ENCODE measurements at places on chromosomes 3 and 15.

DNA sequence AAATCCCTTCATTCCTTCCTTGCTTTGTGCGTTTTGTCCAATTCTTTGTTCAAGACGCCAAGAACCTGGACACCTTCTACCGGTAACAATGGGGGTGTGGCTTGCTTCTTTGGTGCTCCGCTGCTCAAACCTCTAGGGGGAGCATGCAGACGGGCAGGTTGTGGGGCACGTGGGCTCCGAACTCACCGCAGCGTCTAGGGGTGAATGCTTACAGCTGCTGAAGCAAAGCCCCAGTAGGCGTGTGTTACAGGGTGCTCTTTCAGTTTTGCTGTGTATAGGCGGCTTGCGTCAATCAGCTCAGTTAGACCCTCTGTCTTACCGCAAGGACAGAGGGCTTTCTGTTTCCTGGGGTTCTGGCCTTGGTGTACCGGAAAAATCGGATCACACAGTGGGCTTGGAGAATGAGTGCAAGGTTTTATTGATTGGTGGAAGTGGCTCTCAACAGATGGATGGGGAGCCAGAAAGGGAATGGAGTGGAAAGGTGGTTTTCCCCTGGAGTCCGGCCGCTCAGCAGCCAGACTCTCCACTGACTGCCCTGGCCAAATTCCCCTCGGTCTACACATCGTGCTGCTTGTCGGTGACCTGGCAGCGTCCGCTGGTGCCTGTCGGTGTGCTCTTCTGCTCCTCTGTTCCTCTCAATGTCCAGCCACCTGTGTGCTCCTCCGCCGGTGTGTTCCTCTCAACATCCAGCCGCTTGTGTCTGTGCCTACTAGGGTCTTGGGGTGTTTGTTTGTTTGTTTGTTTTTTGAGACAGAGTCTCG lies 1.2 kb upstream of the LRRC34 start:
- DNase-seq, result peak; percentile 28

DNA sequence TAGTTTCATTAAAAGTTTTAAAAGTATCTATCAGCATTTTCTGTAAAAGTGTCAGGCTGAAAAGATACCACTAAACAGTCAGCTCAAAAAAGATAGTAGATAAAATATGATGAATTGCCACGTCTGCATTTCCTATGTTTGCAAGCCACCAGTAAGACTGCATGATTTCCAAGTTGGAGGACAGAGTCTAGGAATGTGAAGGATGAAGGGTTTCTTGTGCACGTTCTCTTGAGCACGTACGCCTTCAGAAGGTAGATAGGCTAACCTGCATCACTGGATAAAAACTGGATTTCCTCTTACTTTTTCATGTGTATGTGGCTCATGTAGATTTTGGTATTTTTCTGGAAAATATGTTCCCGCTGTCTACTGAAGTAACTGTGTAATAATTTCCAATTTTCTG lies 9.9 kb upstream of the SEMA6D start:
- no peak for DNase-seq

- peak; percentile 42 for DNase-seq
Observed at GRCh38 chr3:53624061-53624857, 129.8 kb downstream of the CACNA1D start.

- DNase-seq, result no peak
Observed at GRCh38 chr15:56205061-56205876, 38.4 kb downstream of the RFX7 start.

GRCh38 chr3:5292512-5292911 lies 105.0 kb downstream of the EDEM1 start:
- DNase-seq, result no peak

- no peak for DNase-seq
Observed at GRCh38 chr3:62051506-62051905, 321.8 kb downstream of the FEZF2 start.

DNA sequence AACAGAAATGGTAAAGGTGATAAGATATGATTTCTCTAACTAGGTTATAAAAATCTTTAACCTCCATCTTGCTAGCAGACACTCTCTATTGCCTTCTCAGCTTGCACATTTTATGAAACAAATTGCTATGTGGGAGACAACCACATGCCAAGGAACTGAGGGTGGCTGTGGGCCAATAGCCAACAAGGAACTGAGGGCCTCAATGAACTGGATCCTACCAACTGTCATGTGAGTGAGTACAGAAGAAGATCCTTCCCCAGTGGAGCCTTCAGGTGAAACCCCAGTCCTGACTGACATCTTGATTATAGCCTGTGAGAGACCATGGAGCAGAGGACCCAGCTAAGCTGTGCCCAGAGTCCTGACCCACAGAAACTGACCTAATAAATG lies 129.2 kb upstream of the LRIG1 start:
- no peak for DNase-seq

GRCh38 chr3:13584427-13584891 lies 35.5 kb downstream of the FBLN2 start:
- no peak for DNase-seq

GRCh38 chr15:57122080-57122840 lies 203.8 kb downstream of the TCF12 start:
- DNase-seq, result no peak

DNA sequence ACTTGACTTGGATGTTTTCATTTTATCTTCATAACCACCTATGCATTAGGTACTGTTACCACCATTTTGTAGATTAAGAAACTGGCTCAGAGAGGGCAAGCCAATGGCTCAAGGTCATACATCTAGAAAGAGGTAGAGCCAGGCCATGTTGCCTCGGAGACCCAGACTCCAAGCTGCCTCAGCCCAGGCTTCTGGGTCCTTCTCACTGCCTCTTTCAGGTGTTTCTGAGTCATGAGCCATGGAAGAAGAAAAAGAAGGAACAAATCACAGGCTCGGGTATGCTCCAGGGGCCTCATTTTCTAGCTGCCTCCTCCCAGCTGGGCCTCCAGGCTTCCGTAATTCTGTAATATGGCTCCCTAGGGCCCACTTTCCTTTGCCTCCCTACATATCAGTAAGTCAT lies 226.5 kb upstream of the TOPAZ1 start:
- DNase-seq, result no peak

GRCh38 chr15:96767703-96768434 lies 437.4 kb downstream of the NR2F2 start:
- DNase-seq, result no peak

- DNase-seq, result no peak
Observed at GRCh38 chr15:101545548-101546505, 56.3 kb upstream of the PCSK6 start.

- no peak for DNase-seq
Observed at GRCh38 chr15:35746121-35746520, 200.2 kb upstream of the DPH6 start.

DNA sequence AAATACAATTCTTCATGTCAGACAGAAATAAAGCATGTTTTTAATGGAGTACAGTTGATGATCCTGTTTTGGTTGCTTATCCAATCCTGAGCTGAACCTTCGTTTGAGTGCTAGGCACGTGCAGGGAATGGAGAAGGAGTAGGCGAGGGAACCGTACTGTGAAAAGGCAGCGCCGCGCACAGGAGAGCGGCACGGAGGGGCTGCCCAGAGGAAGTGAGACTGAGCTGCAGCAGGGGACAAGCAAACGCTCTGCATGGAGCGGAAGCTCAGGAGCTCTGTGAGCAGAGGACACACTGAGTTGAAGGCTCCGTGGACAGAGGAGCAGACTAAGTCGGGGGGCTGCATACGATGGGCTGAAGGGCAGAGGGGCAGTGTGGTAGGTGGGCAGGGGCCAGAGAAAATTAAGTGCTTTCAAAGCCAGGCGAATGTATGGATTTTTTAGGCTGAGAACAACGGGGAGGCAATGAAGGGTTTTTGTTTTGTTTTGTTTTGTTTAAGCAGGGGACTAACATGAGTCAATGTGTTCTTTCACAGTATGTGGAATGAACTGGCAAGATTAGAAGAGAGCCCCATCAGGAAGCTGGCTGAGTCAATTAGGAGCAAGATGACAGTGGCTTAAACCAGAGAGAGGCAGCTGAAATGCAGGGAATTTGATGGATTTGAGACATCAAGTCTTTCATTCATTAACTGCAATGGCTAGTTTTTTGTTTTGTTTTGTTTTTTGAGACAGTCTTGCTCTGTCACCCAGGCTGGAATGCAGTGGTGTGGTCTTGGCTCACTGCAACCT lies 23.8 kb upstream of the TM2D3 start:
- no peak for DNase-seq

DNA sequence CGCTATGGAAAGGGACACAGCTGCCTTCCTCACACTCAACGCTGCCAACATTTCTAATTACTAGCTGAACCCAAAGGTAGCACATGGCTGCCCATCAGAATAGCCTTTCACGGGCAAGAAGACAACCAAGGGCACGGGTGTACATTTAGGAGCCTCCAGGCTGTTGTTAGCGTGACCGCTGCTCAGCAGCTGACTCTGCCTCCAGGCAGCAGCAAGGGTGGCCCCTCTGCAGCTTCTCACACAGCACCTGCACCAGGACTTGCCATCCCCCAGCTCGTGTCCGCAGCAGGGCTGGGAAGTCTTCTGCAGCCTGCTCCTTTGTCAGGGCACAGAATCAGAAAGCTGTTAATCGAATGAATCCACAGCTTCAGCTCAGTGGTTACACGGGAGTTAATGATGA lies 146.8 kb downstream of the ADAMTS17 start:
- no peak for DNase-seq

DNA sequence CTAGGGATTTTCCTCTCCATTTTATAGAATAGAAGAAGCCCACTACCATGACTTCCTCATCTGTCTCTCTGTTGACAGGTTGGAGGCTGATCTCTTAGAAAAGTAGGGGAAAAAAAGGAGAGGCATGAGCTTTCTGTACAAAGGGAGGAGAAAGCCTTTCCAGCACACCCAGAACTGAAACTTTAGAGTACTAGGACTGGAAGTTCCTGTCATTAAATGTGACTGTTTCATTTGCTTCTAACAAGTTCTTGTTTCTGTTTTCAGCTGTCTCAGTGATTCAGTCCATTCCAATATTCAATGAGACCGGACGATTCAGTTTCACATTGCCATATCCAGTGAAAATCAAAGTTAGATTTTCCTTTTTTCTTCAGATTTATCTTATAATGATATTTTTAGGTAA lies 39.0 kb downstream of the INTS14 start:
- DNase-seq, result no peak

DNA sequence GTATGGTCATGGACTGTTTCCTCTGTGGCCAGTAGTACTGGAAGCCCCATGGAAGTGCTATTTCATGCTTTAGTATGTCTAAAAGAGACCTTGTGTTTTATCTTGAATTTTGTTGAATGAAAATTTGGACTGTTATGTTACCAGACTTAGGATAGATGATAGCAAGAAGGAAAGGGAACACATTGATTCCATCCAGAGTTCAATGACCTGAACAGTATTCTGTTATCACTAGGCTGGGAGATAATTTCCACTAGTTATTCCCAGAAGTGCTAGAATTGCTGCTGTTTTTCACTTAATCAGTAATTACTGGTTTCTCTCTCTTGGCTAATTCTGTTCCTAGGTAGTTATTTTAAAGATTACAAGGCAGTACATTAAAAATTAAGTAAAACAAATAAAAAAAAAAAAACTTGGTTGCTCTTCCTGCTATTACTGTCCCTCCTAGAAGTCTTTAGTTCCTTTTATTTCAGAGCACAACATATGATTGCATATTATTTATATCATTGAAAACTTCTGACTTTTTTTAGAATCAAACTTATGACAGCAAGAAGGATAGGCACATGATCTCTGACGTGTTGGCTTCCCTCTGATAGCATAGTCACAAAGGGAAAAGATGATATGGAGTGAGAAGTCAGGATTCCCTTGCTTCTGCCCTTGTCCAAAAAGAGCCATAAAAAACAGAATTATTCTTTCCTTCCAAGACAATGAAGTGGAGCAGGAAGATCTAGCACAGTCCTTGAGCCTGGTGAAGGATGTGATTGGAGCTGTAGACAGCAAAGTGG lies 72.2 kb downstream of the KLHL25 start:
- no peak for DNase-seq

DNA sequence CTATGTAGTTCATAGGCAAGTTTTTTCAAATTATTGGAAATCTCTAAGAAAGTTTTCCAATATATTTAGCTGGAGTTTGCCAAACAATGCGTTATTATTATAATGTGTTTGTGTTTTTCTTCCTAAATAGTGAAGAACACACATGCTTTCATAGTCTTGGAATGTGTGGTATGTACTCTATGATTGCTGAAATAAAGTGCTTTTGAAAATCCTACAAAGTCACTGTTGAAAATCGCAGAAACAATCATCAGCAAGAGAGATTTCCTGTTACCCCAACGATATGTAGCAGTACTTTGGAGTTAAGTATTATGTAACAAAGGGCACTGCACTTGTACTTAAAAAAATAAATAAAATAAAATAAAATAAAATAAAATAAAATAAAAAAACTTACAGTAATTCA lies 796.2 kb downstream of the NAALADL2 start:
- DNase-seq, result no peak

DNA sequence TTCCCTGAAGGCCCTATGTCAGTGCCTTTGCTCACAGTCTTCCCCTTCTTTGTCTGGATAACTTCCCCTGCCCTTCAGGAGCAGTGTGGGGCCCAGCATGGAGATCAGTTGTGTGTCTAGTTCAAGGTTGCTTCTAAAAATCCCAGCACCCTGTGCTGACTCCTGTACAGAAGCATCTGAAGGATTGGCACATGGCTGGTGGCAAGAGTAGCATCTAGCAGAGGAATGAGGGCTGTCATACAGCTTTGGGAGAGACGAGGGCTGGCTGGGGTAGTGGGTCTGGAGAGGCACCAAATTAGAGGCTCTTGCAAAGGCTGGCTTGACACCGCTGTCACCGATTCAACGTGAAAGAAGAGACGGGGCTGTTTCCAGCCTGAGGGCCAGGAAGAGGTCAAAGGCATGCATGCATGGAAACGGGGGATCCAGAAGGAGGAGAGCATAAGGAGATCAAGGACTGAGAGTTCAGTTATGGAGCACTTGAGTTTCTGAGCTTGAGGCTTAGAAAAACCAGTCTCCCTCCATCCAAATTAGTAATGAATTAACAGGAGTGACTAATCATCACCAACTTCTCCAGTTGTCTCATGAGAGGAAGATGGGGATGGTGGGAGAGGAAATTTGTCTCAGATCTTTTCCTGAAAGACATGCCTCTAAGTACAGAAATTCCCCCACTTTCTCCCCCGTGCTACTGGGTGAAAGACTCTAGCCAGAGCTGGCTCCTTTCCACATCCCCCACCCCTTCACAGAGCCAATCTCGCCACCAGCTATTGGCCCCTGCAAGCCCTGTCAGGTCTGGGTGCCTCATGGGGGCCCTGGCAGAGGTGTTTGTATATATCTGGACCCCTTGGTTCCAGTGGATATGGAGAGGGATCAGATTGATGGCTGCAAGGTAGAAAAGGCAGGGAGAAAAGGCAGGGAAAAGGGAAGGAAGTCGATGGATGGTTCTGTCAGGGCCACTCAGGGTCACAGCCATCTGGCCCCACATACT lies 45.9 kb downstream of the SLCO2A1 start:
- no peak for DNase-seq

GRCh38 chr3:16912400-16913263 lies 27.9 kb downstream of the PLCL2 start:
- DNase-seq, result no peak
